SK-MEL-5 (cell line): ENCODE measurements at places on chromosomes 2 and 18. TPM values are rescaled to one million over a fixed set of nuclear protein-coding genes. Genes with fewer than 3 reads are reported as not detected.

RND3 gene
- total RNA-seq = 13.2 and 13.3 TPM in 2 replicates

IL37 gene
- total RNA-seq = not detected in 2 replicates

CRACDL gene
- total RNA-seq = 0.95 and 1.0 TPM in 2 replicates

ABCG5 gene
- 0.08 and 0.11 TPM in 2 replicates for total RNA-seq
